ENCODE measurements at places on chromosomes 7 and 10.

- DNase-seq = no peak
These were observed 66.6 kb downstream of the HTR5A start for GRCh38 chr7:155136619-155137243.

GRCh38 chr7:144827621-144828020 is 8.2 kb downstream of the TPK1 start:
- DNase-seq = no peak

DNA sequence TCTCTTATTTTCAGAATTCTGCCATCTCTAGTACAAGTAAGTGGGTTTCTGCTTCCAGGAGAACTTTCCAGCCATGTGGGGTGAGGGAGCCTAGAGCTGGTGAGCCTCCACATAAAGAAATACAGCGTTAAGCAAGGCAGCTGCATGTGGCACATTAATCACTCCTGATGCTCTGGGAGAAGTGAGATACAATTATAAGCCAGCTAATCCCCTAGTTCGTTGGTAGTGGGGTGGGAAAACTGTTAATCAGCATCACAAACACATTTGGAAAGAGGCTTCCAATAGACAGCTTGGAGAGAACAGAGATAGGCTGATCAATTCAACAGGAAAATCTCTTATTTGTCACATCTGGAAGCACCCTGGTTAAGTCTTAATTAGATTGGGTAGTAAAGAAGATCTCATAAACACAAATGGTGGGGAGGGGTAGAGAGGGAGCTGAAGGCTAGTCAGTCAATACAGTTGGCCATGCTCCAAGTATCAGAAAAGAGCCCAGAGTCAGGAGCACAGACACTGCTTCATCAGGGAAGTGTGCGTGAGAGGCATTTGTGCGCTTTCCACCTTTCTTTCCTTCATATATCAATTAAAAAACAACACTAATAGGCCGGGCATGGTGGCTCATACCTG is 130.6 kb downstream of the SORCS1 start:
- no peak for DNase-seq

- no peak for DNase-seq
These were observed 474.0 kb downstream of the RPS24 start for GRCh38 chr10:78507510-78508160.

GRCh38 chr7:80611779-80612178 is 26.7 kb upstream of the CD36 start:
- no peak for DNase-seq

- DNase-seq = no peak
These were observed 5.2 kb downstream of the CLIP2 start for GRCh38 chr7:74294191-74294998.

DNA sequence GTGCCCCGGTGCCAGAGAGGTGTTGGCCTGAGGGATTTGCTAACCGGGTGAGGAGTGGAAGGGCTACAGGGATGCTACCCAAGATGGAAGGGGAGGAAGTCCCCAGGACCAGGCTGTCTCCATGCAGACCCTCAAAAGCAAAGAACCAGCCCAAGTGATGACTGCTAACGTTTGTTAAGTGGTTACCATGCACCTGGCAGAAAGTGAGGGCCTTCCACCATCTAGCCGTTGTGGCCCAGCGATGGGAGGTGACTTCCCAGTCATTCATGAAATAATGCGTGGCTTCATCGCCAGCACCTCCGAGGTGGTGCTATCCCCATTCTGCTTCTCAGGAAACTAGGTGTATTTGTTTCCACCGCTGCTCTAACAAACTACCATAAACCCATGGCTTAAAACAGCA is 86.8 kb upstream of the LANCL2 start:
- DNase-seq = no peak

- DNase-seq = no peak
These were observed 43.4 kb downstream of the FOXL3 start for GRCh38 chr7:333393-333764.

DNA sequence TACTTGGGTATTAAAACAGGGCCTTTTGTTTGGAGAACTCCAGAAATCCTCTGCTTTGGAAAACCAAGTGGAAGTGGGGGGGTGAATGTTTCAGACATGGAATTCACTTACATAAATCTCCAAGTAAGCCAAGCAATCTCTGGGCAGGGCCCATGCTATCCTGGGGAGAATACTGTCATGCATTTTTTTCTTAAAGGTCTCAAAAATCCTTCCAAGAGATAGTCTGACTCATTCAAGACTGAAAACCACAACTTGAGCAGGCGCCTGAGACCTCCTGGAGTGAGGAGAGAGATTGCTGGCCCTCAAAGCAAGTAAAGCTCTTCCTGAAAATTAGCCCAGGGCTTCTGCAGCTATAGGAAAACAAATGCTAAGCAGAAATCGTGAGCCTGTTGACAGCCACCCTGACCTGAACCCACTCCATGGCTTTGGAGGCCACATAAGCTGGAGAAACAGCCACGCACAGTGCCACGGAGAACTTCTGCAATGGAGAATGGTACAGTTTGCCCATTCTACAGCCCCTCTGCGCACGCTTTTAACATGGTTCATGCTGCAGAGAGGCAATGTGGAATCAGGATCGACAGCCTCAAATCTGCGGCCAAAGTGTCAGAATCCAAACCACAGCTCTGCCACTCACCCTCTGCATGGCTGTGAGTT is 203.1 kb upstream of the AUTS2 start:
- DNase-seq = no peak

DNA sequence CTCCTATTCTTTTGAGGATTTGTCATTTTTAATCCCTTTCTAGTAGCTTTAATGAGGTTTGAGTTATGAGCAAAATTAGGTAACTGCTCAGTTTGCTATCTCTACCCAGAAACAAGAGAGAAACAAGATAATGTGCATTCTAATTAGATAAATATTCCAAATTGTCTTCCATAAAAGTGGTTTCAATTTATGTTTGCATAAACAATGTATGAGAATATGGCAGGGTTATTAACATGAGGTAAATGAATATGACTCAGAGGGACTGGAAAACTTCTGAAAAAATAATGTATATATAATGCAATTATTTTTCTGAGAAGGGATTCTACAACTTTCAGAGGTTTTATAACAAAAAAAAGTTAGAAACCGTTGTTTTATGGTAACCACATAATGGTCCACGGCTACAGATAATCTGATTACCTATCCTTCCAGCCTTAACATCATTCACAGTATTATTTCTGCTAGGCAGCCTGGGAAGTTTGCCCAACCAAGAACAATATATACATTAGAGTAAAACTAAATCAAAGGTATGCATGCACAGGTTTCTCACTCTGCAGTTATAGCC is 101.2 kb downstream of the CRPPA start:
- DNase-seq = no peak

DNA sequence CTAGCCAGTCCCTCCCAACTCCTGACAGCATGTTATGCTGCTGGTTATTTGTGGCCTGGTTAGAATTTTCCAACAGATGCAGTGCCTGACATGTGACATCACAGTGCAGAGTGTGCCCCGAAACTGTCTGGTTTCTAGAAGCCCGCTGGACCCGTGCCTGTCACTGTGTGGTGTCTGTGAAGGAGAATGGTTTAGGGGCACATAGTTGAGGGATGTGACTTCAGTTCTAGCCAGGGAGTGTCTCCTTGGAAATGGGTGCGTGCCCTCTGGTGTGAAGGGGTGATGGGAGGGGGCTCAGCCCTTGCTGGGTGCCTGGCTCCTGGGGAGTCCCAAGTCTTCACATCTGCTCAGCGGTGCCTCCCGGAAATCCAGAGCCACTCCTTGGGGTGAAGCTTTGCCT is 303.6 kb downstream of the GLRX3 start:
- no peak for DNase-seq

GRCh38 chr10:5461914-5462840 is 37.2 kb downstream of the CALML5 start:
- DNase-seq = no peak

DNA sequence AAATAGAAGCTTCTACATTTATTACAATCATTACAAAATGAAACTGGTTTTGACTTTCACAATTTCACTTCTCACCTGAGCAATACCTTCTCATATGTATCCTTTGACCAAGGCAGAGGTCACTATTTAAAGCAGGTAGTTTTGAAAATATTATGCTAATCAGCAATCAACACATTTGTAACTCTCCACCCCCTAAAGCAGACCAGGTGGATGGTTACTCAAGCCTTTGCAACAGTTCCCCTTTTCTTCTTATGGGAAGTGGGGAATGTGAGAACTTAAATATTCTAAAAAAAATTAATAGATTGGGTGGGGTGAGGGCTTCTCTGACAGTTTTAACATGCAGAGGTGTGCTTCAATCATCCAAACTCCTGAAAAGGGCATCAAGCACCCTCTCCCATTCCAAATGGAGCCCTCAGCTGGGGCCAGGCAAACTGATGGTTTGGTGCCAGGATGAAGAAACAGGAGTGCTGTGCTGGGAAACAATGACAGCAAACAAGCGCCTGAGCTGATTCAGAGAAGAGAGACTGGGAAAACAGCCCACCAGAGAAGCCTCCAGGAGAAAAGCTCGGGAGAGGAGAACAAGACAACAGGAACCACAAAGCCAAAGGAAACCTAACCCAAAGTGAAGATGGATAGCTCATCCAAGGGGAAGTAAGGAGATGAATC is 17.1 kb downstream of the RAPGEF5 start:
- no peak for DNase-seq

DNA sequence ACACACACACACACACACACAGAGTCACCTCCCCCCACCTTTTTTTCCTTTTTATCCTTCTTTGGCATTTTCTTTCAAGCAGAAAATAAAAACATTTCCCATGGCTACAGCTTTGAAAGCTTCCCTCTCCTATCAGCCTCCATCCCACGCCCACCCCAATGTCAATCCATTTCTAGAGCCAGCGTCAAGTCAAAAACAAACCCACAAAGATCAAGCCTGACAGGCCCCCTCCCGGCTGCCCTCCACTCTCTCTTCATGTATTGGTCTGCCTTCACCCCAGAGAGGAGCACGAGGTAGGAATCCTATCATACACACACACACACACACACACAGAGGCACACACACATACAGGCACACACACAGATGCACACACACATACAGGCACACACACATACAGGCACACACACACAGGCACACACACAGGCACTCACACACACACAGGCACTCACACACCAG is 8.0 kb upstream of the TNRC18 start:
- no peak for DNase-seq
